ENCODE measurements at places on chromosomes 7 and 10.
A peak's percentile ranks its signal among the peaks of the same experiment; 100 is the strongest.

DNA sequence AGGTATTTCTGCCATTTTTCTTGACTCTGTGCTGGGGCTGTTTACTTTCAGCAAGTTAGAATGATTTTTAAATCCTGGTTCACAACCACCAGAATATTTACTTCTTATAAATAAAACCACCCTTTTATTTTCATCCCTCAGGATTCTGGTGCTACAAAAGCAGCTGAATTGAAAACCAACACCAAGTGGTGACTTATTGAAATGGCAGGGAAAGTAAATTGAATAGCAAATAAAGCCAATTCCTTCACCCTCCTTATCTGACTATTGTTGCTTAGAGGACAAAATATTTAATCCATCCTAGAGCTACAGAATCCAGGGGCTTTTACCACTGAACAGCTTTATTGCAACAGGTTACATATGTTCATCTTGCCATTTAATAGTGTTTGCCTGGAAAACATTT is 828.6 kb upstream of the GHITM start:
- DNase-seq = no peak

GRCh38 chr10:90884431-90884830 is 12.7 kb downstream of the RPP30 start:
- DNase-seq = no peak

GRCh38 chr10:78744056-78744455 is 324.7 kb upstream of the ZMIZ1 start:
- no peak for DNase-seq

- DNase-seq = no peak
Observed at GRCh38 chr10:116168329-116168728, 104.7 kb downstream of the GFRA1 start.

DNA sequence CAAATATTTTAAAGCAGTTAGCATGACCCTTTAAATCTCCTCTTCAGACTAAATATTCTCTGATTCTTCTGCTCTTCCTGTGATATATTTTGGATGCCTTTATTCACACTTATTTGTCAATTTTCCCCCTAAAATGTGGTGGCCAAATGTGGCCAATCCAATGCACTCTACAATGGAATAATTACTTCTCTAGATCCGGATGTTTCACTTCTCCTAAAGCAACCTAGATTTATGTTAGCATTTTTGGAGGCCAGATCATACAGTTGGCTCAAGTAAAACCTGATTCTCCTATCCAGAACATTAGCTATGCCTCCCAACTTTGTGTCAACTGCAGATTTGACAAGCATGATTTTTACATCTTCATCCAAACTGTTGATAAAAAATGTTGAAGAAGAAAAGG is 153.7 kb downstream of the CREB5 start:
- DNase-seq = no peak

DNA sequence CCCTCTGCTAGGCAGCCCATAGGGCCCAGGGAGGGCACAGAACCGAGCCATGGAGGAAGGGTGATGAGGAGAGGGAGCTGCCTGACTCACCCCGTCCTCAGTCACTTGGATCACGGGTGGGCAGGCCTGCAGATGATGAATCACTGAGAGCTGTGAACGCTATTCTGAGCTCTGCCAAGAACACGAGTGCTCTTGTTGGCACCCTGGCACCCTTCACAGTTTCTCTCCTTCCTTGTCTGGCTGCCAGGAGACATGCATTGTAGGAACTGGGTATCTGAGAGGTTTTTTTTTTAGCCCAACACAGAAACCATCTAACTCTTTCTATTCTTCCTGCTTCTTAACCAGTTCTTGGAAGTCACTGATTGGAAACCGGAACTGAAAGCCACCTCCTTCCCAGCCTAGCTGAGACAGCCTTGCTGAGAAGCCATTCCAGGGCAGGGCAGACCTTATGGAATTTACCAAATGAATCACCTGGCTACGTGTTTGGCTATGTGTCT is 82.1 kb downstream of the SLC37A3 start:
- peak; percentile 60 for DNase-seq

GRCh38 chr7:101891936-101892640 is 74.7 kb downstream of the CUX1 start:
- DNase-seq = no peak

- DNase-seq = no peak
Observed at GRCh38 chr10:73233883-73234282, 13.2 kb downstream of the DNAJC9 start.

DNA sequence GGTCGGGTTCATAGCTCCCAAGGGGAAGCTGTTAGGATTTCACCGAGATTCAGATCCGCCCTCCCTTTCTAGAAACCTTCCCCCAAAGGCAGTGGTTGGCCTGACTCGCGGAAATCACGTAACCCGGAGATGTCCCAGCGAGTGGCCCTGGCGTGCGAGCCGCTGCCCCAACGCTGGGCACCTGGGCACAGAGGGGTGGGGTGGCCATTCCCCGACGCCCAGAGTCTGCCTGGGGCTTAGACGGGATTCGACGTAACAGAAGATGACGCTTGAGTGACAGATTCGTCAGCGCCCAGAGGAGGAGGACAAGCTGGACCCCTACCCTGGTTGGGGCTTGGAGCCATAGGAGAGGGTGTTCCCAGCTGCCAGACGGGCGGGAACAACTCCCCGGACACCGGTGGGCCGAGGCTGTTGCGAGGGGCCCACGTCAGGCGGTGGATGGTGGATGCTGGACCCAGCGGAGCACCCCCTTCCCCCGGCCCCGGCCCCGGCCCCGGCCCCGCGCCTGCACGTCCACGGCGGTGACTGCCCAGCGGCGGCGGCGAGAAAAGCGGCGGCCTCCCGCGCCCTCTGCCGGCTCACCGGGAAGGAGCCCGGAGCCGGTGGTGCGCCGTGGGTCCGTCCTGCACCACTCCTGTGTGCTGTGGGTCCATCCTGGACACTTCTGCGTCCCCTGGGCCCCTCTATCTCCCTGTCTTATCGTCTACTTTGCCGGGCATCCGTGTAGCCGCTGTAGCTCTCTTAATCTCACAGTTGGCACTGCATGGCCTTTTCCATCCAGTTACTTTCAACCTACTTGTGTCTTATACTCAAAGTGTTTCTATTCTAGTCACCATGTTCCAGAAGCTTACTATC is 35.4 kb upstream of the KNDC1 start:
- no peak for DNase-seq

GRCh38 chr7:85090919-85091564 is 95.8 kb downstream of the SEMA3D start:
- DNase-seq = no peak

GRCh38 chr7:1297017-1297960 is 64.6 kb downstream of the UNCX start:
- DNase-seq = no peak

- no peak for DNase-seq
Observed at GRCh38 chr7:63070696-63071095, 928.0 kb upstream of the ZNF722 start.

DNA sequence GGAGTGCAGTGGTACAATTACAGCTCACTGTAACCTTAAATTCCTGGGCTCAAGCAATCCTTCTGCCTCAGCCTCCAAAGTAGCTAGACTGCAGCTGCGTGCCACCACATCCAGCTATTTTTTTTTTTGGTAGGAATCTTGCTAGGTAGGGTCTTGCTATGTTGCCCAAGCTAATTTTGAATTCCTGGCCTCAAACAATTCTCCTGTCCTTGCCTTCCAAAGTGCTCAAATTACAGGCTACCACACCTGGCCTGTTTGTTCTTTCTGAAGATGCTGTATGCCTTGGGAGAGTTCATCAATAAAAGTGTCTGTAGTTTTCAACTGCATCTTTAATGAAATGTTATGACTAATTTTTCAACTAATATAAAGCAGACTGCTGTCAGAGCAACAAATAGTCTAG is 452 bp downstream of the SAMD9 start:
- DNase-seq = no peak

DNA sequence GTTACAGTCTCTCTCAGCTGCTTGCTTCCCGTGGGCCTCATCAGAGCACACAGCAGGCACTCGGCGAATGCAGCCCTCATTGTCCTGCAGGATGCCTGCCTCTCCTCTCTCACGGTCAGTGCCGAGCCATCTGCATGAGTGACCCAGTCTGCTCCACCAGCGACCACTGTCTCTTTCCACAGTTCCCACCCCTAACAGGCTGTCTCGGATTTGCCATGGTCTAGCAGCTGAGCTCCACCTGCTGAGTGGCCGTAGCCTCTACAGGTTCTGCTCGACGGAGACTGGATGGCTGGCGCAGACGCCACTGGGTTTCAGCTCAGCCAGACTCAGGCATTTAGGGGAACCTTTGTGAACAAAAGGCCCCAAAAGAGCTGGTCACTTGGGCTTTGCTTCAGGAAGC is 209.4 kb upstream of the FOXK1 start:
- DNase-seq = no peak

DNA sequence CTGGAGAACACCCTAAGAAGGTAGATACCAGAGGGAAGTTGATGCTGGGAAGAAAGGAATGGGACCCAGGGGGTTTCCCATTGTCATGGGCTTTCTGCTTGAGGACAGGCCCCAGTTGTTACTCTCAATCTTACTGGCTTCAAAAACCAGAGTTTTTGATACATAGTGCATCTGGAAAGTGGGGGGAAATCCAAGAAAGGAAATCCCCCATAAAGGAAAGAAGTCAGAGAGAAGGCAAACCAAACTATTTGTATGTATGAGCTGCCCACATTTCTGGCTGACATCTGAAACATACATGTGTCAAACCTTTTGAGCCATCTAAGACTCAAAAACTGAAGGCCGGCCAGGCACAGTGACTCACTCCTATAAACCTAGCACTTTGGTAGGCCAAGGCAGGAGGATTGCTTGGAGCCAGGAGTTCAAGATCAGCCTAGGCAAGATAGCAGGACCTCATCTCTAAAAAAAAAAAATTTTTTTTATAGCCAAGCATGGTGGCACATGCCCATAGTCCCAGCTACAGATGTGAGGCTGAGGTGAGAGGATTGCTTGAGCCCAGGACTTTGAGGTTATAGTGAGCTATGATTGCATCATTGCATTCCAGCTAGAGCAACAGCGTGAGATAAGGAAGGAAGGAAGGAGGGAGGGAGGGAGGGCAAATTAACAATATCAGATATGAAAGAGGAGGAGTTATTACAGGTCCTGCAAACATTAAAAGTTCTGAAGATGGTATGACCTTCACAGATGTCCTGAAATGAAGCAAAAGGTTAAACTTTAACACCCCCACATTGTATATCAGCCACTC is 6.7 kb upstream of the COA1 start:
- no peak for DNase-seq

- DNase-seq = no peak
Observed at GRCh38 chr10:58921421-58921855, 255.0 kb upstream of the PHYHIPL start.

- DNase-seq = no peak
Observed at GRCh38 chr10:75165684-75166622, 44.6 kb upstream of the VDAC2 start.

GRCh38 chr7:26681819-26682418 is 182.5 kb downstream of the SKAP2 start:
- DNase-seq = no peak

DNA sequence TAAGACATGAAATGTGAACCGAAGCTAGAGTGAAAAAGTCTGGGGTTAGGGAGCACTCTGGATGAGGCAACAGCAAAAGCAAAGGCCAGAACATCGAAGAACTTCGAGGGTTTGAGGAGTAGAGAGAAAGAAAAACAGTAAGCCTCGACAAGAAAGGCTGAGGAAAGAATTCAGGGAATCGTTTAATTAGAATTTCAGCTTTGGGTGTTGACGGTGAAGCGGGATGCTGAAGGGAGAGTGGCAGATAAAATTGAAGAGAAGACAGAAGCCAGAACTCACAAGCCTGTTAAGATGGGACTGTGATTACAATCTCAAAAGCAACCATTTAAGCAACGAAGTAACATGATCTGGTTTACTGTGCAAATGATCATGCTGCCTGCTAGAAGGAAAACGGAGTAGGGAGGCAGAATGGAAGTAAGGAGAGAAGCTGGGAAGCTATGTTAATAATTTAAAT is 2.1 kb downstream of the TRDMT1 start:
- no peak for DNase-seq

GRCh38 chr10:78178940-78179339 is 145.3 kb downstream of the RPS24 start:
- peak; percentile 27 for DNase-seq

- DNase-seq = no peak
Observed at GRCh38 chr10:3528271-3528670, 256.7 kb downstream of the KLF6 start.

- DNase-seq = peak; percentile 5
Observed at GRCh38 chr10:61750943-61751471, 88.3 kb downstream of the CABCOCO1 start.

GRCh38 chr7:54161621-54162020 is 380.6 kb upstream of the VSTM2A start:
- DNase-seq = no peak

DNA sequence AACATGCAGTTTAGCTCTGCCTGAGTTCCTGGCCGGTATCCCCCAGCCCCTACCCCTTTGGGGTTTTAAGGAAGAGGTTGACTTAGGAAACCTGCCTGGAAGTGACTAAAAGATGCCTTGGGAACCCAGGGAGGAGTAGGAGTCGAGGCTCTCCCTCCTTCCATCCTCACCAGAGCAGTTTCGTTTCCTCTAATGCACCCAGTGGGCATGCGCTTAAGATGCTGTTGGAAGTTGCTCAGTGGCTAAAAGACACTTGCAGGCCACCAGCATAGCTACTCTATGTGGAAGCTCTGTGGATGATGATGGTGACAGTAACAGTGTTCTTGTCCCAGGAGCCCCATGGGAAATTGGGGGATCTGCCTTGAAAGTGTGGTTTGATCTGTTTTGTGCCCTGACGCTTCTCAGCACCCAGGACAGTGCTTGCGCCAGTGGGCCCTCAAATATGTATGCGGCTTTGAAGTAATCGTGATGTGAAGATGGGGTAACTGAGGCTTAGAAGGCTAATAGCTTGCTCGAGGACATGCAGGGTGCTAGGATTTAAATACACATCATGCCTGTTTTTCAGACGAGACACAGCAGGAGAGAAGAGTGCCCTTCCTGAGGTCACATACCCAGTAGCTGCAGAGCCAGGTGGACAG is 32.0 kb downstream of the TBATA start:
- DNase-seq = no peak

DNA sequence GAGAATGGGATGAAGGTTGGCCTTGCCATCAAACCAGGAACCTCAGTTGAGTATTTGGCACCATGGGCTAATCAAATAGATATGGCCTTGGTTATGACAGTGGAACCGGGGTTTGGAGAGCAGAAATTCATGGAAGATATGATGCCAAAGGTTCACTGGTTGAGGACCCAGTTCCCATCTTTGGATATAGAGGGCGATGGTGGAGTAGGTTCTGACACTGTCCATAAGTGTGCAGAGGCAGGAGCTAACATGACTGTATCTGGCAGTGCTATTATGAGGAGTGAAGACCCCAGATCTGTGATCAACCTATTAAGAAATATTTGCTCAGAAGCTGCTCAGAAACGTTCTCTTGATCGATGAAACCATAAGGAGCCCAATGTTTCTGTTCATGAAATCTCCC is 637 bp downstream of the RPEL1 start:
- DNase-seq = no peak
